ENCODE measurements at places on chromosomes 16 and 17. TPM values are rescaled to one million over a fixed set of nuclear protein-coding genes. Genes with fewer than 3 reads are reported as not detected.

The FMNL1 gene
- total RNA-seq, result 403 TPM

The KRTAP1-1 gene
- total RNA-seq, result not detected

The OTOA gene
- total RNA-seq, result 0.11 TPM

The DYNLL2 gene
- total RNA-seq, result 45.8 TPM

The FKBP10 gene
- not detected for total RNA-seq

The LGALS9B gene
- total RNA-seq, result not detected

The COX11 gene
- 86.0 TPM for total RNA-seq

The HIGD1B gene
- total RNA-seq, result not detected

DNA sequence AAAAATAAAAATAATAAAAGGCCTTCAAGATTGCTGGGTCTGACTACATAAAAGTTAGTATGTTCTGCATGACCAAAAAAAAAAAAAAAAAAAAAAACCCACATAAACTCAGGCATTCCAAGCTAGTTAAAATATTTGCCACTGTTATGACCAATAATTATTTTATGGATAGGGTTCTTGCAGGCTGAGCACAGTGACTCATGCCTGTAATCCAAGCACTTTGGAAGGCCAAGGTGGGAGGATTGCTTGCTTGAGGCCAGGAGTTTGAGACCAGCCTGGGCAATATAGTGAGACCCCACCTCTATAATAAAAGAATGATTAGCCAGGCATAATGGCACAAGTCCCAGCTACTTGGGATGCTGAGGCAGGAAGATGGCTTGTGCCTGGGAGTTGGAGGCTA lies 8.1 kb downstream of the SCNN1B start:
- H3K27me3 ChIP-seq, result no peaks in the 10 kb centered on the region
- no peaks in the 10 kb centered on the region for H3K4me1 ChIP-seq
- H3K27ac ChIP-seq, result no peak overlapping the region
- DNase-seq, result no peak

- no peaks in the 10 kb centered on the region for H3K4me1 ChIP-seq
- H3K4me3 ChIP-seq, result no peak overlapping the region
- no peak for DNase-seq
- no peak overlapping the region for H3K27ac ChIP-seq
Observed at GRCh38 chr16:49353680-49354079, 19.9 kb upstream of the C16orf78 start.

- no peak overlapping the region for H3K4me3 ChIP-seq
- no peaks in the 10 kb centered on the region for H3K4me1 ChIP-seq
- DNase-seq, result no peak
- no peaks in the 10 kb centered on the region for H3K36me3 ChIP-seq
- no peaks in the 10 kb centered on the region for H3K27me3 ChIP-seq
Observed at GRCh38 chr16:85270374-85270773, 158.1 kb upstream of the CIBAR2 start.

DNA sequence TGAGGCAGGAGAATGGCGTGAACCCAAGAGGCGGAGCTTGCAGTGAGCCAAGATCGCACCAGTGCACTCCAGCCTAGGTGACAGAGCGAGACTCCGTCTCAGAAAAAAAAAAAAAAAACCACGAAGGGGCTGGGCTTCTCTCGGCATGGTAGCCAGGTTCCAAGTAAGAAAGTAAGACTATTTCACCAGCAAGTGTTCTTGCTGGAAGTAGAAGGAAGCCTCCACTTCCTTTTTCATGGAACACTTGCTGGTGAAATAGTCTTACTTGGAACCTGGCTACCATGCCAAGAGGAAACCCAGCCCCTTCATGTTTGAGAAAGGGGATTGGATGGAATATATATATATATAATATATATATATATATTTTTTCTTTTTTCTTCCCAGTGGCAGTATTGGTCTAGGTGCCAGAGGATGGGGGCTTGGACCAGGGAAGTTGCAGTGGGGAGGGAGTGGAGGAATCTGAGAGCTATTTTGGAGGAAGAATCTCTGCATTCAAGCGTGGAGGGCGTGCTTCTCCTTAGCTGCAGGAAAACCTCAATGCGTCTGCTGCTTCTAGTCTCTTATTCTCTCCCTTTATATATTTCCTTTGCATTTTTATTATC lies 7.2 kb upstream of the N4BP1 start:
- peaks cover 16% of the 10 kb centered on the region for H3K4me1 ChIP-seq
- DNase-seq, result no peak
- H3K27ac ChIP-seq, result no peak overlapping the region
- no peaks in the 10 kb centered on the region for H3K27me3 ChIP-seq
- no peaks in the 10 kb centered on the region for H3K36me3 ChIP-seq
- no peak overlapping the region for H3K4me3 ChIP-seq

GRCh38 chr16:51134269-51134812 lies 16.7 kb downstream of the SALL1 start:
- H3K4me1 ChIP-seq, result no peaks in the 10 kb centered on the region
- H3K36me3 ChIP-seq, result no peaks in the 10 kb centered on the region
- no peak for DNase-seq
- H3K27ac ChIP-seq, result no peak overlapping the region

GRCh38 chr16:2039274-2040031 lies 8.2 kb downstream of the NTHL1 start:
- H3K4me1 ChIP-seq, result no peaks in the 10 kb centered on the region
- no peaks in the 10 kb centered on the region for H3K27me3 ChIP-seq
- no peak overlapping the region for H3K27ac ChIP-seq
- no peaks in the 10 kb centered on the region for H3K36me3 ChIP-seq
- DNase-seq, result peak; percentile 24

DNA sequence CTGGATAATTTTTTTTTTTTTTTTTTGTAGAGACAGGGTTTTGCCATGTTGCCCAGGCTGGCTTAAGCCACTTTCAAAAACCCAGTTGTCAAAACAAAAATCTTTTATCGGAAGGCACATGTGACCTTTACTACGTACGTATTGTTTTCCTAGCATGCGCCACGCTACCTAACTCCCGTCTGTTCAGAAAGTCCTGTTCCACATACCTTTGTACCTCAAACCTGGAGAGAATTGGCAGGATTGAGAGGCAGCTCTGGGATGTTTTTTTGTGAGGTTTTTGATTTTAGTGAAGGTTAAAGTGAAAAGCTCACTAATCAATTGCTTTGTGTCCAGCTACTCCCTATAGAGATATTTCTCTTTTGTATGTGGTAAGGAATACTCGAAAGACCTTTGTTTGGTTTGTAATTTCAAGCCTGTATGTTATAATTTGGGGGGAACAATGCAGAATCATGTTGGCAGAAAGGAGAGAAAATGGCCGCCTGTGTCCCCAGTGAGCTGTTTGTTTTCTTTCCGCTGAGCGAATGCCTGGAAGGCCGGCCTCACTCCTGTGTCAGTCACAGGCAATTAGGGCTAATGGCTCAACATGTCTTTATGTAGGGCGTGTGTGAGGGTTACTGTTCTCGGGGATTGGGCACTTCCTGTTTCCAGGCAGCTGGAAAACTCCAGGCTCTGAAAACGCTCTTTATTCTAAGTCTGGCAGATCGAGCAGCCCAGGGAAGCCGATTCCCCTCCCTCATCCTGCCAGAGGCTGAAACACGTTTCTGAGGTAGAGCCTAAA lies 60.8 kb upstream of the CLEC18A start:
- H3K27ac ChIP-seq, result no peak overlapping the region
- no peaks in the 10 kb centered on the region for H3K4me1 ChIP-seq
- H3K27me3 ChIP-seq, result no peaks in the 10 kb centered on the region
- H3K4me3 ChIP-seq, result no peak overlapping the region
- DNase-seq, result no peak

GRCh38 chr17:19304209-19304608 lies 58.3 kb downstream of the B9D1 start:
- DNase-seq, result no peak
- H3K27ac ChIP-seq, result no peak overlapping the region
- H3K27me3 ChIP-seq, result no peaks in the 10 kb centered on the region
- H3K4me3 ChIP-seq, result no peak overlapping the region
- peaks cover 21% of the 10 kb centered on the region for H3K4me1 ChIP-seq

- no peaks in the 10 kb centered on the region for H3K36me3 ChIP-seq
- H3K27me3 ChIP-seq, result no peaks in the 10 kb centered on the region
- no peak overlapping the region for H3K4me3 ChIP-seq
- no peak for DNase-seq
Observed at GRCh38 chr16:49923411-49923810, 67.5 kb upstream of the ZNF423 start.

DNA sequence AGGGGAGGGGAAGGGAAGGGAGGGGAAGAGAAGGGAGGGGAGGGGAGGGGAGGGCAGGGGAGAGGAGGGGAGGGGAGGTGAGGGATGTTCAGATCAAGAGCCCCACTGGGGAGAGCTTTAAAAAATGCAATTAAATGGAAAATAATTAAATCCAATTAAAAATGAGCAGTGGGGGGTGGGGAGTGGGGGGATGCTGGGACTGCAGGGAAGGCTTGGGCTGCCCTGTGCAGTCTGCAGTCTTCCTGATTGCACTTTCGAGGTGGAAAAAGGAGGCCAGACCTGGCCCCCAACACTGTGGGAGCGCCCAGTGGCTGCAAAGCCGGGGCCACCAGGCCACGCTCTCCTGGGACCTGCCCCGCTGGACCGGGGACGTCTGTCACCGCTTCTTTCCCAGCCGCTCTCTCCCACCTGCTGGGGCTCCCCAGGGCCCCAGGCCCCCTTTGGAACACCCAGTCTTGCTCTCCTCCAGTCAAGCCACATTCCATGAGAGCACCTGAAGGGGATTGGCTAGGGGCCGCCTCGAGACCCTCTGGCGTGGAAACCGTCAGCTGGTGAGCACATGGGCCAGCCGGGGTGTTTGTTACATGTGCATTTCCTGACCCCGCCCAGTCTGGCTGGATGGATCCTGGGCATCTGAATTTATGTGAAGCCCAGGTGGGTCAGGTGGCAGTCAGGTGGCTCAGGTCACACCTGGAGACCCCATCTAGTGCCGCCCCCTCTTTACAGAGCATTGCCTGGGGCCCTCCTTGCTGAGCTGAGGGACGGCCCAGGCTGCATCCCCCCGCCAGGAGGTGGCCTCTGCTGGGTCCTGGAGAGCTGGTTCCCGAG lies 37.6 kb upstream of the CBFA2T3 start:
- H3K27ac ChIP-seq, result no peak overlapping the region
- H3K4me3 ChIP-seq, result no peak overlapping the region
- no peaks in the 10 kb centered on the region for H3K4me1 ChIP-seq
- DNase-seq, result no peak
- H3K27me3 ChIP-seq, result no peaks in the 10 kb centered on the region
- no peaks in the 10 kb centered on the region for H3K36me3 ChIP-seq

GRCh38 chr16:28187595-28188004 lies 24.2 kb downstream of the XPO6 start:
- H3K27me3 ChIP-seq, result no peaks in the 10 kb centered on the region
- peaks cover 97% of the 10 kb centered on the region for H3K4me1 ChIP-seq
- H3K4me3 ChIP-seq, result peak overlapping the region; percentile 47
- no peaks in the 10 kb centered on the region for H3K36me3 ChIP-seq

DNA sequence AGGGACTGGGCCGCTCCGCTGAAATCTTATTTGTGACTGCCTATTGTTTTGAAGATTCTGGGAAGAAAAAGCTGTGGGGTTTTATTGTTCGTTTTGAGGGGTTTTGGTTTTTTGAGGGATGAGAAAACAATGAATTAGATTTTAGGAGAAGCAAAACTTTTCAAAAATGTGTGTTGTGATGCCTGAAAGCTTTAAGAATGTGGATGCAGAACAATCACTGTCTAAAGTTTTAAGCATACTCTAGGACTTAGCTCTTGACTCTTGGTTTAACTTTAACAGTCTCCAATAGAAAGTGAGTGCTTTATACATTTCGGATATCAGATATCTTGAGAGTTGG lies 899 bp downstream of the CFAP52 start:
- H3K4me3 ChIP-seq, result no peak overlapping the region
- H3K36me3 ChIP-seq, result no peaks in the 10 kb centered on the region
- H3K27me3 ChIP-seq, result no peaks in the 10 kb centered on the region

DNA sequence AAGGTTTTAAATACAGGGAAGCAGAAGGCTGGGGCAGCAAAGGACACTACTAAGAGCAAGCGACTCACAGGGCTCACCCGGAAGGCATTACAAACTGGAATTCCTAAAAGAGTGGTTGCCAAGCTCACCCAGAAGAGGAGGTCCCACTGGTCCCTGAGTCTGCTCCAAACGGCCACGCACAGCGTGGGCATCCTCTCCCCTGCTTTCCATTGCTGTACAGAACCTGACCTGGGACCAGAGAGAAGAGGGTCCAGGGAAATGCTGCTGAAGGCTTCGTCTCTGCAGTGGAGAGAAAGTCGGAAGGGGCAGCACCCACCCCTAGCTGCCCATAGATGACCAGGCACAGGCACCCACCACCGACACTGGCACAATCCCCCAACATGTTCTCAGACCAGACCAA lies 67.2 kb downstream of the ADCY9 start:
- no peaks in the 10 kb centered on the region for H3K4me1 ChIP-seq
- no peaks in the 10 kb centered on the region for H3K36me3 ChIP-seq
- H3K27ac ChIP-seq, result no peak overlapping the region
- H3K27me3 ChIP-seq, result no peaks in the 10 kb centered on the region
- no peak overlapping the region for H3K4me3 ChIP-seq

- H3K4me3 ChIP-seq, result no peak overlapping the region
- no peaks in the 10 kb centered on the region for H3K36me3 ChIP-seq
- no peak for DNase-seq
- no peak overlapping the region for H3K27ac ChIP-seq
- no peaks in the 10 kb centered on the region for H3K27me3 ChIP-seq
- no peaks in the 10 kb centered on the region for H3K4me1 ChIP-seq
Observed at GRCh38 chr17:61436995-61437704, 15.1 kb upstream of the TBX4 start.

- no peaks in the 10 kb centered on the region for H3K36me3 ChIP-seq
- H3K27ac ChIP-seq, result no peak overlapping the region
- H3K27me3 ChIP-seq, result no peaks in the 10 kb centered on the region
- H3K4me3 ChIP-seq, result no peak overlapping the region
- no peaks in the 10 kb centered on the region for H3K4me1 ChIP-seq
Observed at GRCh38 chr16:81210807-81211206, 27.7 kb upstream of the BCO1 start.

DNA sequence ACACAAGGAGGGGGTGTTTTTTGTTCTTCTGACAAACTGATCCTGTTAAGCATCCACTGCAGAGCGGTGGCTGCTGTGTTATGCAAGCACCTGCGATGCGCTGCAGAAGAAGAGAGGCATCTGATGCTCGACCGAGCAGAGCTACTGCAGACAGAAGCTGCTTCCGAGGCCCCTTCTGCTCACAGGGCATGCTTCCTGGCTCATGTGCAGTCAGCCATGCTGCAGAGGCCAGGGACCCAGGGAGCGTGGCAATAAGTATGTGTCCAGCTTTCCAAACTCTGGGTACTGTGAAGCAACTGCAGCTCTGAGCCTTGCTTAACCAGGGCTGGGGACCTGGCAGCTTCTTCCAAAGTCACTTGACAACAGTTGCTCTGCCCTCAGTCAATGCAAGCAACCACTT lies 448.6 kb upstream of the RBFOX1 start:
- no peaks in the 10 kb centered on the region for H3K36me3 ChIP-seq
- no peak overlapping the region for H3K27ac ChIP-seq
- H3K27me3 ChIP-seq, result no peaks in the 10 kb centered on the region
- H3K4me1 ChIP-seq, result no peaks in the 10 kb centered on the region
